CD4-positive, alpha-beta T cell treated with Interferon alpha-2 for 1 hour (primary cell): ENCODE measurements at places on chromosomes 2 and 18.

- DNase-seq: no peak
Measured at GRCh38 chr18:52337276-52337675, 2.7 kb upstream of the DCC start.

DNA sequence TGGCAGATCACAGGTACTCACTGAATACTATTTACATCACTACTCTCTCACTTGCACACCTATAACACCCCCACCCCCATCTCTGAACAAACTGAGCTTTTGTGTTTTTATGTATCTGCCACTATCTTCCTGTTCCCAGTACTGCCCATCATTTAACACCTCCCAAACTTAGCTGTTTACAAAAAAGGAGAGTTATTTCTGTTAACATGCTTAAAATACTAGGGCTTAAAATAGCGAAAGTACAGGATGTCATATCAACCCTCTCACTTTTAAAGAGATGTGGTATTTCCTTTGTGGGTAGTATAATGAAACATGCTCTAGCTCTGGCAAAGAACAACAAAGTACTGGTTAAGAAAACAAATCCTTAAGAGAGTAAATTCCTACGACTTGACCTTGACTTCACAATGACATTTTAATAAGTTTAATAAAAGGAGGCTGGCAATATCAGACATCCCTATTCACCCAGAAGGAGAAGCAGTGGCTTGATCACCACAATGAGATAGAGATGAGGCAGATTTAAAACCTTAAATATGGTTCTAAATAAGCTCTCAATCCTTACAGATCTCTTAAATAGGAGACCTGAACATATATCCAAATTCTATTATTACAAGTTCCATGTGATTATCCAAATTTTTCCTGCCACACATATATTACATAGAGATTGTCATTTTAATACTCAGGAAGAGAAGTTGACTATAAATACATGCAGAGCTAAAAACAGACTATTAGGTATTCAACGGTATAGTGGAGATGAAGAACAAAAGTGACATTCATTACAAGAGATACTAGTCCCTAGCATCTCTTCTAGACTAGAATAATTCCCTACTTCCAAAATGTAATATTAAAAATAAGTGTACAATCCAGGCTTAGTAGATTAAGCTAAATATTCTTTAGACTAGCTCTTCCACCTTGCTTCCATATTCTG, 36.9 kb downstream of the TRAK2 start:
- DNase-seq: peak; percentile 2

DNA sequence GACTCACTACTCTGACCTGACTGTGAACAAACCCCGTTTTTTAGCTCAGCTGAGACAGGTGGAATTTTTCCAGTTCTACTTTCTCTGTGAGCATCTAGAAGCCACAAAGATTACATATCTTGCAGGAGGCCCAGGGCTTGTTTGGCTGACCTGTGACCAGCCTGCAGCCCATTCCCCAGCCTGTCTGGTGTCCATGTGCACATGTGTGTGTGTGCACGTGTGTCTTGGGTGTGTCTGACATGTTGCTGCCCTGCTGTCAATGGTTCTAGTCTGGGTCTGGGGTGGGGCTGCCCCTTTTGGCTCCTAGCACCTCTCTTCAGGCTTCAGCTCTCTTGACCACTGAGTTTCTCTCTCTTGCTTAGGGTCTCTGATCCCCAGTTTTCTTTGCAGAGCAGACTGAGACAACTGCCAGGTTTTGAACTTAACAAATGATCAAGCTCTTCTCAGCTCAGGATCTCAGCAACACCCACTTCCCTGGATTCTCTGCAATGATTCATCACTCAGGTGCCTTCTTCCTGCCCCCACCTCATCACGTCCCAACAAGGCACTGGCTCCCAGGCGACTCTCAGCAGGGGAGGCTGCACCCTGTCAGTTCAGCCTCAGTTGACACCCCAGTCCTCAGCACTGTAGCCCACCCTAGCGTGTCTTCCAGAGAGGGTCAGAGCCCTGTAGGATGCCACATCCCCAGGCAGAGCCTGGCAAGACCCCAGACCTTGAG, 130.3 kb downstream of the CELF4 start:
- DNase-seq: no peak

DNA sequence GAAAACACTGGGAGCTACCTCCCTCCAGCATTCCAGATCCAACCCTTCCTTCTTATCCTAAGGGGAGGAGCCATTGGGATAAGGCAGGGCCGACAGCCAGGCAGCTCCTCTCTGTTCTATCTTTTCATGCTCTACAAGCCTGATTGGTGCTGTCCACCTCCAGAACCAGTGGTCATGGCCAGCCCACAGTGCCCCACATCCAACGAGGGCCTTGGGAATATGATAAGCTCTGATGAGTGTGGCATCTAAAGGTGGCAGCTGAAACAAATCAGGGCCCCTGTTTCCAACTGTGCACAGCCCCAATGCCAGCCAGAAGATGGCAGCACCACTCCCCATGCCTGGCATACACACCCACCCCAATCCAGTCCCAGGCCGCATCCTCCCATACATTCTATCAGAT, 329.3 kb downstream of the C1D start:
- no peak for DNase-seq

GRCh38 chr2:71282493-71282892, 49.1 kb upstream of the ZNF638 start:
- peak; percentile 3 for DNase-seq

DNA sequence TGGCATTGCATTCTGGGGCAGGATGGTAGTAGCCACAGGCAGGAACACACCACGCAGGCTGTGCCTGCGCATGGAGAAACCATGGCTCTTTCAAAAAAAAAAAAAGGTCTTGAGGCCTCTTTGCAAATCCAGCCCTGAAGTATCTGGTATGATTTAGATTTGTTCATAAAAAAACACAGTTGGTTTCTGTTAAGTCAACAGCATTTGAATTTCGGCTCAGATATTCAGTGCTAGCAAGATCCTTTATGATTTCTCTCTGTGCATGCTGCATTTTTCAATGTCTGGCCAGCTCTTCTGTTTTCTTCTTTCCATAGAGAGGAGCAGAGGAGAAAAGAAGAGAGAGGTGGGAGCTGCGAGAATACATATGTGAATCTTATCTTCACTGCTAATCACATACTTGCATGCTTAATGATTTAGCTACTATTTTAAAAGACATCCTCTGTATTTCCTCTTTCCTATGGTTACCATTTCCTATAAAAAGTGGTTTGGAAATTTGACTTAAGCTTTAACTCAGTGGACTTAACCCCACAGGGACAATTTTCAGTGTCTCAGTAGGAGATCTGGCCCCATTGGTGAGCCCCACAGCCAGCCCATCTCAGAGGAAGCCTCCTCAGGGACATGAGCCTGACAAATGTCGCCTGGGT, 214.3 kb upstream of the APCDD1 start:
- DNase-seq: no peak

DNA sequence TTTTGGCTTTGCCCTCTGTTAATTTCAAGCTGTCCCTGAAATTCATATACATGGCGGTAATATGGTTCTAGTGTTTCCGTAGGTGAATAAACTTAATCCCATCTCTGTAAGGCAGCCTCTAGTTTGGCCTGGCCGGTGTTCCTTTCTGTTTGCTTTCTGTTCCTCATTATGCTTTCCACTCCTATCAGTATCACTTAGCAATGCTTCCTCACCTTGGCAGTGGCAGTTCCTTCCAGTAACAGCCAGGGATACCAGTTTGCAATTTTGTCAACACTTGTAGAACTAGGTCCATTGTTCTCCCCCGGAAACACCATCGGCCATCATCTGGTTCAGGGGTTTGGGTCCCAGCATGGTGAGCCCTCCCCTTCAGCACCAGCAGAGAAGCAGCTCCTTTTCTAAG, 18.2 kb upstream of the TNP1 start:
- no peak for DNase-seq

- no peak for DNase-seq
Measured at GRCh38 chr2:235024191-235024860, 72.5 kb downstream of the SH3BP4 start.

- DNase-seq: no peak
Measured at GRCh38 chr2:240129311-240129710, 6.8 kb downstream of the COPS9 start.

- DNase-seq: peak; percentile 12
Measured at GRCh38 chr2:219689676-219690628, 62.5 kb downstream of the SLC4A3 start.

DNA sequence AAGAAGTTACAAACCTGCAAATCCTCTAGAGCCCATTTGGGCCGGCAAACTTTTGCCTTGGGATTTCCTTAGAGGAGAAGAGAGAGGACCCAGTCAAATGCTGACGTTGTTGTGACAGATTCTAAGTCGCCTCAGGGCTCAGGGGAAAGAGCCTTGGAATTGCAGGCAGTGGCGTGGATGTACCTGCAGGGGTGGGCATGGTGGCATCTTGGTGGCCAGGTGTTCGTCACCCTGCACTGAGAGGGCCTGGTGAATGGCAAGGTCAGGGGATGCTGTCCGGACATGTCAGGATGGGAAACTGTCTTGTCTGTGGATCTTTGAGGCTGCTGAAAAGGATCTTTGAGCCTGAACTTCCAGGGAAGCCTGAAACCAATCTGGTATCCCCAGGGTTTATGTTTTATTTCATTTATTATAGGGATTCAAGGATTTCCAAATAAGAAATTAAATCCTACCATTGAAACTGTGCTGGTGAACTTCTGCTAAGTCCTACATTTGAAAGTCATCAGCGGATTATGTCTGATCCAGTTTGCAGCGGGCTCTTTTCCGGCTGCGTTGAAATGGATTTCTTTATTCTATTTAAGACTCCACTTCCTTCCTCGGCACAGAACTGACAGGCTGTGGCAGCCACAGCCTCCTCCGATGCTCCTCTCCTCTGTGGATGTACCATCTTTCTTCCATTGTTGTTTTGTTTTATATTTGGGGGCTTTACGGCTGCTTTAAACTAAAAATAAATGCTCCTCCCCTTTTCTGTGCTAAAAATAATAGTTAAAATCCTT, 207.6 kb downstream of the AGAP1 start:
- no peak for DNase-seq

GRCh38 chr2:137525641-137526190, 438.6 kb upstream of the HNMT start:
- DNase-seq: no peak

DNA sequence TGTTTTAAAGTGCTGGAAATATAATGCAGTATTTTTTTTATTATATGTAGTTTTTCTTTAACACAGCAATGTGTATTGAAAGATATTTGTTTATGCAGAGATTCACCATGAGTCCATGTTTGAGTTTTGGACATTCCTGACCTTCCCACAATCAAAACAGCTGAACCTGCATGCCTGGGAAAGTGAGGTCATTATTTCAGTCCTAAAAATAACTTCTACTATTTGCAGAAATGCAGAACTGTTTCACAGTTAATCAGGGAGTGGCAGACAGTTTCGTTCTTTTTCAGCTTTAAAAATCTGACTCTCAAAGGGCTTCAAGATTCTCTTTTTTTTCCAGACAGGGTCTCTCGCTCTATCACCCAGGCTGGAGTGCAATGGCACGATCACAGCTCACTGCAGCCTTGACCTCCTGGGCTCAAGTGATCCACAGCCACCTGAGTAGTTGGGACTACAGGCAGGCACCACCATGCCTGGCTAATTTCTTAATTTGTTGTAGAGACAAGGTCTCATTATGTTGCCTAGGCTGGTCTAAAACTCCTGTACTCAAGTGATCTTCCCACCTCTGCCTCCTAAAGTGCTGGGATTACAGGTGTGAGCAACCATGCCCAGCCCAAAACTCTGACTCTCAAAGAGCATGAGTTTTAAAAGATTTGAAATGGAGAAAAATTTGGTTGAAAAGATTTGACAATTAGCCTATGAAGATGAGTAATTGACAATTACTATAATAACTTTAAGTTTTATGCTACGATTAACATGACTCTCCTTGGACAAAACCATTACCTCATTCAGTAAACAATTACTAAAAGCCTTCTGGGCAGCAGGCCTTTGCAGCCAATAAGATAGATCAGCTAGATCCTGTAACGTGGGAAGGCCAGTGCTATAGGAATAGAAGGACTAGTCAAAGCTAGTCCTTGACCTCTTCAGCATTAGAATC, 5.0 kb upstream of the MYL12B start:
- DNase-seq: no peak

DNA sequence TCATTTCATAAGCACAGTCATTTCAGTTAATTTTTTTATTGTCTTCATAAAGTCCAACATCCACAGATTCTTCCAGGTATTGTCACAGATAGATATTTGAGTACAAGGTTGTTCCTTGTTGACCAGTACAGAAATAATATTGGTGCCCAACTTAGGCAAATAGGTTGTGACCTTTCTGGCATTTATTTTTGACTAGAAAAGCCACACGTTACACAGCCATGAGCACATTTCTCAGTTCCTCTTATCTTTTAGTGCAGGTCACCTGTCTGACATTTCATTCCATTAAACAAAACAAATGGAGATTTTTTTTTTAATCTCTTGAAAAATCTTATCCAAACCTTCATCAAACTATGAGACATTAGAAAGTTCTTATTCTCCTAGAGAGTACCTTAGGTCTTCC, 428.8 kb downstream of the ZNF521 start:
- DNase-seq: no peak

- DNase-seq: no peak
Measured at GRCh38 chr18:6885992-6886796, 156.7 kb downstream of the ARHGAP28 start.

- no peak for DNase-seq
Measured at GRCh38 chr2:197210430-197210829, 100.2 kb downstream of the ANKRD44 start.

DNA sequence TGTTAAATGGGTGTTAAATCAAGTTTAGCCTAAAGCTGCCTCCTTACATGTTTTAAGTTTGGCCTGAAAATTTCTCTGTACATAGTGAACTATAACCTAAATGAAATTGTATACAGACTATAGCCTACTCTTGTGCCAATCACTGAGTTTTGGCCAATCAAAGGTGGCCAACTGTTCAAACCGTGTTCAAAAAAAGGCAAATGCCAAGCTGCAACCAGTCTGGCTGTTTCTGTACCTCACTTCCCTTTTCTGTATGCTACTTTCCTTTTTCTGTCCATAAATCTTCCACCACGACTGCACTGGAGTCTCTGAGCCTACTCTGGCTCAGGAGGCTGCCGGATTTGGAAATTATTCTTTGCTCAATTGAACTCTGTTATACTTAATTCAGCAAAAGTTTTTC, 121.0 kb downstream of the SPOPL start:
- no peak for DNase-seq

GRCh38 chr18:42632801-42633200, 482.7 kb downstream of the RIT2 start:
- DNase-seq: no peak

DNA sequence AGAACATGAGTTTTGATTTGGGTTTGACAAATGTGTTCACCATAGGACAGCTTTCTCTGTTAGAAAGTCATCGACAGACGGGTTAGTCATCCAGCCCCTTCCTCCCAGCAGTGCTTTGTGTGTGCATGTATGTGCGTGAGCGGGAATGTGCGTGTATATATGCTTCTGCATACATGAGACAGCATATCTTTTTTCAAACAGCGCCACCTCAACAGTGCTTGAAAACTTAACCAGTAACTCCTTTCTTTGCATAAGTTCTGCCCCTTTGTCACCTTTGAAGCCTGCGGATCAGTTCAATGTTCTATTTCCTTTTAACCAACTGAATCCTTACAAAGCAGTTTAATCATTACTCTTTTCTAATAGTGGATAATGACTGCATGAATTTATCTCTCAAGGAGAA, 351.4 kb downstream of the LPIN1 start:
- DNase-seq: no peak

GRCh38 chr18:71287268-71287667, 998.4 kb downstream of the SOCS6 start:
- no peak for DNase-seq
